Transverse colon (tissue), 4 donors: ENCODE measurements at places on chromosomes 13 and 19. TPM values are rescaled to one million over a fixed set of nuclear protein-coding genes. Genes with fewer than 3 reads are reported as not detected.

DNA sequence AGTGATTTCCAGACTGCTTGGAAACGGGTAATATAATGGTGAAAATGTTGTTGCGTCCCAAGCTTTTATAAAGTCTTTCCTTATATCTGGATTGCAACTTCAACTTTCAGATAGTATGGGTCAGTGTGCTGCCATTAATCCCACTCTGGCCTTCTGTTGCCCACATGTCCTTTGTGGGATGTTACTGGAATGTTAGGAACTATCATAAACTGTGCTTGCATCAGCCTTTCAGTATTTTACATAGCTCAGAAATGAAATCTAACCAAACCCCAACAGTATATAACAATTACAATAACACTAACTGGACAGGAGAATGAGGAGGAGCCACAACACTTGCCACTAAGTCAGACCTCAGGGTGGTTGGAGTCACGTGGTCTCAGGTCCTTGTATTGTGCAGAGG lies 78.9 kb downstream of the LNX2 start:
- no peak for DNase-seq

DNA sequence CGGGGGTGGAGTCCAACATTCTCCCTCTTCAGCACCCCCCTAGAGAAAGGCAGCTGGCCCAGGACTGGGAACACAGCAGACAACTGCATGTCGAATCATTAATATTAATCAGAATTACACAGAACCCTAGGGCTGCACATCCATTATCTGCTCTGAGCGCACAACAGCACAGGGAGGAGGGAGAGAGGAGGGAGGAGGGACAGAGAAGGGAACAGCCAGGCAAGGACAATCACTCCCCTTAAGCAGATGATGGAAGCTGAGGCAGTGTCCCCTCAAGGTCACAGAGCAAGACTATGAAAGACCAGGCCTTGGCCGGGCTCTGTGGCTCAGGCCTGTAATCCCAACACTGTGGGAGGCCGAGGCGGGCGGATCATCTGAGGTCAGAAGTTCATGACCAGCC lies 25.7 kb downstream of the TLE6 start:
- DNase-seq = no peak

DNA sequence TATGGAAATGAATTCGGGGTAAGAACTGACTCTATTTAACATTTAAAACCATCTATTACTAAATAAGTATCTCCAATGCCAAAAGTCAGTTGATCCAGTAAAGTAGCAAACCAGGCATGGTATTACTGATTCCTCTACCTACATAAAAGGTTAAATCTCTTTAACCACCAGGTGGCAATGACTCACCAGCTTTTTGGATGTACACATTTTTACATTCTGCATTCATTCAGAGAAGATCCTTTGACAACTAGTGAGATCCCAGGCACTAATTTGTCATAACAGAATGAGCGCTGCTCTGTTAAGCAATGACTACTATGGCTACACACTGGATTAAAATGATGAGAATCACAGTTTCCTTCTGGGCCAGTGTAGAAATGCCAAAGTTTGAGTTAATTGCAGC lies 329.8 kb upstream of the GPC6 start:
- DNase-seq = no peak

DNA sequence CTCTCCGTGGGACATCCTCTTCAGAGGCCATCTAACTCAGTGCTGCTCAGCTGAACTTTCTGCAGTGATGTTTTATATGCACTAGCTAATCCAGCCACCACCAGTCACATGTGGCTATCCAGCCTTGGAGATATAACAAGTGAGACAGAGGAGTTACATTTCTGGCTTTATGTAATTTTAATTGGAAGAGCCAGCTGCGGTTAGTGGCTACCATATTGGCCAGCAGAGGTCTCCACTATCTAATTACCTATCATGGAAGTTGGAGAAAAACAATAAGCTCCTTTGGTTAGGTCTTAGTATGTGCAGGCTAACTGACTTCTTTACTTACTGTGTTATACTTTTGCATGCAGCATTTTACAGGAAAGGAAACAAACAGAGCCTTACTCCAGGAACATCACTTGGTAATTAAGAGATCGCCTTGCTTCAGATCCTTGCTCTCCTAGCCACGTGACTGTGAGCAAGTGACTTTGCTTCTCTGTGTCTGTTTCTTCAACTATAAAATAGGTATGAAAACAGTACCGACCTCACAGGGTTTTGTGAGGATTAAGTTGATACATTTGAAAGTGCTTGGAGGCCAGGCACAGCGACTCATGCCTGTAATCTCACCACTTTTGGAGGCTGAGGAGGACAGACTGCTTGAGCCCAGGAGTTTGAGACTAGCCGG lies 1.6 kb upstream of the KLK10 start:
- DNase-seq = no peak

GRCh38 chr19:18093439-18094161 lies 4.0 kb upstream of the MAST3 start:
- DNase-seq = no peak

DNA sequence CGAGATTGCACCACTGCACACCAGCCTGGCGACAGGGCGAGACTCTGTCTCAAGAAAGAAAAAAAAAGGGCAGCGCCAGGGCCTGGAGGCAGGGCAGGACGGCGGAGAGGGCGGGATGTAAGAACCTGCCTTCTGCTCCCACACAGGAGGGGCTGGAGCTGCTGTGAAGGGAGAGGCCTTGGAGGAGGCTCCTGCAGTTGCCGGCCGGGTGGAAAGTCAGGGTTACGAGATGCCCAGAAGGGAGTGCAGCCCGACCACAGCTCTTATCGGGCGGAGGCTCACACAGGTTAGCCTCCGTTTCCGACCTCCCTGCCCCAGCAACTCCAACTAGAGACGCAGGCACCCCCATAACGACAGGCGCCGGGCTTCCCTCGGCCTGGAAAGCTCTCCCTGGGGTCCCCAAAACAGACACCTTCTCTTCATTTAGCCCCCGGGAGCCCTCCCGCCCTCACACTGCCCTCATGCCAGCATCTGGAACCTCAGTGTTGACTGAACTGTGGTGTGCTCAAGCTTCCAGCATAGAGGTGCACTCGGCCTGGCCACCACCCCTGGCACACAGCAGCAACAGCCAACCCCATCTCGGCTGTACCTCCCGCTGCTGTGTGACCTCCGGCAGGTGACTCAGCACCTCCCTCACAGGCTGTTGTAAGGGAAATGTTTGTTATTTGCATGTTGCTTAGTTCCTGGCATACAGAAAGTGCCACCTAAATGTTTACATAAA lies 1.4 kb downstream of the PLPP2 start:
- DNase-seq = peak; percentile 84

- no peak for DNase-seq
Observed at GRCh38 chr19:18966307-18966706, 25.3 kb upstream of the HOMER3 start.

The LRRC4B gene
- total RNA-seq = 1.4 TPM

- no peak for DNase-seq
Observed at GRCh38 chr13:32642316-32642715, 56.1 kb downstream of the PDS5B start.

DNA sequence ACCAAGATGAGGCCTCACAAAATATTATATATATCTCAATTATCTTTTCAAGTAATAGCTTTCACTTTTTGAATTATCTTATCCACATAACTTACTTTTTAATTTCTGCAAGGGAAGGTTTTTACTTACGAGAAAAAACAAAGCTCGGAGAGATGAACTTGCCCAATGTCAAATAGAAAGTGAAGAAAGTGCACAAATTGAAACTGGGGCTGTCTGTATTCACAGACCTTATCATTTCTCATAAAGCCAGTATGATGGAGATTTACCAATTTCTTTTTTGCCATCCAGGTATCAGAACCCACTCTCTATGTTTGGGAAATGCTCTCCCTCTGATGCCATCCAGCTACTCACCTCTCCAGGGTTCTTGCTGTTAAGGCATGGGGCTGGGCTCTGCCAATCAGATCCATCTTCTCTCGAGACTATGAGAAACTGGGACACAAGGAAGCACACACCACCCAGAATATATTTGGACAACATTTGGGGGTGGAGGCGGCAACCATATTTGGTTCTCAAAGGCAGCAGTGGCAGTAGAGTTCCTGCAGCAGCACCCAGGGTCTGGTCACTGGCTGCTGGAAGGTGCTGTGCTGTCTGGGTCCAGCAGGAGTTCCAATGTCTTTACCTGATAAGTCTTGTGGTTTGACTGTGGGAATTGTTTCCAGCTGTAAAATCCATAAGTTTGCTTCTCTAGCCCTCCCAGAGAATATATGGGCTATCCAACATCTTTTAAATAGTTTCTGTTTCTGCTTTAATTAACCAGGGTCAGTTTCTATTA lies 45.8 kb upstream of the SCEL start:
- no peak for DNase-seq

DNA sequence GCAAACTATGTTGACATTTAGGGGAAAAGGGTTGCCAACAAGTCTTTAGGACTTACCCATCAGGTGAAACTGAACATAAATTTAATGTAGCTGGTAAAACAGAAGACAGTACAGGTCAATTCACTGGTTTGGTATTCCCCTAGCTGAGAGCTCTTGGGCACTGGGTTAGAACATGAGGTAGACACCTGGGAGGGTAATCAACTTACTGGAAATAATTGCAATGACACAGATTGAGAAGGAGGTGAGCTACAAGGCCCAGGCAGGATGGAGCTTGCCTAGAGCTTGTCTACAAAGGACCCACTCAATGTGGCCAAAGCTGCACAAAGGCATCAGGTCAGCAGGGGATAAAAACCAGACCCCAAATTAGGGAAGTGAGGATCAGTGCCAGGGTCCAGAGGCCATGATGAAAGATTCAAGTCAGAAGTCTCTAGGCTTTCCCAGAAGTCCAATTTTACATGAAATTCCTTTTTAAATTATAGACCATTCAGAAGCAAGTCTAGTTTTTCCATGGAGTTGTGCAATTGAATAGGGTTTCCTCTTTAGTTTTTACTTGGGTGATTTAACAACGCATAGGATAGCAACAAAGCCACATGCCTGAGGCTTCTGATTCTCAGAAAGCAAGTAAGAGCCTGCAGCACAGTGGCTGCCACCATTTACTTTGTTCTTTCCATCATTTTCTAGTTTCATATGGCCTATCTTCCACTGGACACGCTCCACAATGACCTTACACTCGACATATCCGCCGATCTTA lies 194.0 kb downstream of the NDFIP2 start:
- DNase-seq = no peak

The FLT1 gene
- 3.8 TPM for total RNA-seq

- DNase-seq = no peak
Observed at GRCh38 chr13:93230261-93230855, 3.8 kb downstream of the GPC6 start.

The CGB7 gene
- total RNA-seq = not detected

DNA sequence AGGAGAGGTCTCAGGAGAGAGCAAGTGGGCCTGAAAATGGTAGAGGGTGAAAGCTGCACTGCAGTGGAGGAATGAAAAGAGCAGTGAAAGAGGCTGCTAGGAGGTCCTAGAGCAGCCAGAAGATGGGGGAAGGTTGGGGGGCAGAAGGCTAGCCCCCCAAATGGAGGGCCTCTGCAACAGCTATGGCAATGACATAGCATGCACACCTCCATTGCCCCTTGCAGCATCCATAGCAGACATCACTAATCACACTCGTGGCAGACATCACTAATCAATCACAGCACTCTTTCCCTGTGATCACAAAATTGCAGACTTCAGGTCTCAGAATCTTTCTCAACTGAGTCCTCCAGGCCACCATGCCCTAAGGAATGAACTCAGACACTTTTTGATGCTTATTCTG lies 21.9 kb downstream of the CCL25 start:
- DNase-seq = no peak

The PSG4 gene
- total RNA-seq = not detected

The HMG20B gene
- 555 TPM for total RNA-seq

GRCh38 chr13:24642219-24642618 lies 38.0 kb upstream of the ATP12A start:
- DNase-seq = no peak

DNA sequence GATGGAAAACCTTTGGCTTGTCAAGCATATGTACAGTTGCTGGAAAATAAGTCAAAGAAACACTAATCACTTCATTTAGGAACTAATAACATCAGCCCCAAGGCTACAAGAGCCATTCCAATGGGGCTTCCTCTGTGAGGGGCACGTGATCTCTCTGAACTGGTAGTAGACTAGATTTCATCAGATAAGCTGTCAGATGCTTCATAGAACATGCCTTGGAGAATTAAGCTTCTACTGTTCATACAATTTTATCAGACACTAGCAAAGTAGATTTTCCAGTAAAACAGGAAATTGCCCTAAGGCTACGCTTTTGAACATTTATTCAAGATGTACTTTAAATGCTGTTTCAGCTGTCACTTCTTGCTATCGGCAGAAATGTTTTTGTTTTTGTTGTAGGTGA lies 107.8 kb downstream of the EDNRB start:
- DNase-seq = no peak

GRCh38 chr13:23796551-23796950 lies 92.6 kb downstream of the MIPEP start:
- no peak for DNase-seq

DNA sequence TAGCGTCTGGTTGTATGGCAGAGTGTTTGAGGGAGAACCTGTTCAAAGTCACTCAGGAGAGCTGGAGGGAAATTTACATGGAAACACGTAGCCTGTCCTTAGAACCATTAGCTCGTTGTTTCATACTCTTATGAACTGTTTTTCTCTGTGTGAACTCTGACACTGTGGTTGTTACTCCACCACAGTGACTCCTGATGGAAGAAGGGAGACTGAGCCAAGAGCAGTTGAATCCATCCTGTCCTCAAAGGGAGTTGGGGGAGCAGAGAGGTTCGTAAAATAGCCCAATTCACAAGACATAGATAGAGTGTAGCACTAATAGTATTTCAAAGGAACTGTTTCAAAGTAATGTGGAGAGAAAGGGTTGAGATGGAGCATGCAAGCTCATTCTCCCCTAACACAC lies 964.8 kb downstream of the PCDH9 start:
- DNase-seq = no peak

- DNase-seq = no peak
Observed at GRCh38 chr19:58563823-58564222, 5.4 kb upstream of the UBE2M start.

- DNase-seq = no peak
Observed at GRCh38 chr13:48258430-48258829, 25.4 kb downstream of the ITM2B start.
